Activated CD4-positive, alpha-beta T cell treated with anti-CD3 and anti-CD28 coated beads for 48 hours (primary cell): ENCODE measurements at places on chromosomes 3 and 15.

DNA sequence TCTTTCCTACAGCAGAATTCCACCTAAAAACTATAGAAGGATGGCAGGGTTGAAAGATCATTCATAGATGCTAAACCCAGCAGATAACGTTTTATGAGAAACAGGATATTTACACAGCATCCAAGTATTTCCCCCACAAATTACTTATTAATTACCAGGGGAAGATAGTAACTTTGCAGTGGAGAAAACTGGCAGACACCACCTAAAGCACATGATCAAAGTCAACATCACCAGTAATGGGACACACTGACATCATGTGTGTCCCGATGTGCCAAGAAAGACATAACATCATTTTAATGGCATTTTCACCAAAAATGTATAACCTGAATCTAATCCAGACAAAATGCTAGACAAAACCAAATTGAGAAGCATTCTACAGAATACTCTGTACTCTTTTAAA is 220.4 kb upstream of the THBS1 start:
- DNase-seq = no peak

GRCh38 chr15:97729270-97729669 is 231.2 kb upstream of the ARRDC4 start:
- no peak for DNase-seq

GRCh38 chr15:92121047-92121446 is 267.5 kb downstream of the SLCO3A1 start:
- DNase-seq = no peak

DNA sequence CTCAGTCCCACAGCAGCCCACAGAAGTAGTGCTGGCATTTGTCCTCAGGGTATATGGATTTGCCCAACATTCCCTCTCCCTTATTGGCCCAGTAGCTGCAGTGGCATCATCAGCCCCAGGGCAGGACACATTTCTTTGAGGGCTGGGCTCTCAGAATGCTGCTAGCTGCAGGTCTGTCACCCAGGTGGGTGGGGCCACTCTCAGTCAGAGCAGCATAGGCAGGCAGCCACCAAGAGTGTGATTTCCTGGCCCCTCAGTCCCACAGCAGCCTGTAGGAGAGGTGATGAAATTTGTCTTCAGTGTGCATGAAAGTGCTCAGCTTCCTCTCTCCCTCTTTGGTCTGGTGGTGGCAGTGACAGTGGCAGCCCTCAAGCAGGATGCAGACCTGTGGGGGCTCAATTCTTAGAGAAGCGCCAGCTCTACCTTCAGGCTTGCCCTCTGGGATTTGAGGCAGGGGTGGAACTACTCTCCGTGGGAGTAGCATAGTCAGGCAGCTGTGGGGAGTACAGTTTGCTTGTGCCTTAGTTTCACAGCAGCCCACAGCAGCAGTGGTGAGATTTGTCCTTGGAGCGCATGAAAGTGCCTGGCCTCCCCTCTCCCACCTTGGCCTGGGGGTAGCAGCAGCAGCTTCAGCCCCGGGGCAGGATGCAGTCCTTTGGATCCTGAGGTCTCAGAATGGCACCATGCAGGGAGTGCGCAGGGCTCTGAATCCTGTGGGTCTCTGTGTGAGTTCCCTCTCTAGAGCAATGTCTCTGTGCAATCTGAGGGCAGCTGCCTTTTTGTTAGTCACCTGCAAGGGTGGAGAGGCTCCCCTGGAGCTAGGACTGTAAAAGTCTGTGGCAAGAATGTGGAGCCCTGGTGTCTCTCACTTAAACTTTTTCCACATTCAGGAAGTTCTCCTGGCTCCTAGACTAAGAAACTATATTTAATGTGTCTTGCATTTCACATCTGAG is 1229.1 kb downstream of the ROBO2 start:
- DNase-seq = no peak

GRCh38 chr3:81872566-81872965 is 111.1 kb upstream of the GBE1 start:
- DNase-seq = no peak

- DNase-seq = no peak
Measured at GRCh38 chr3:177569875-177570657, 372.8 kb upstream of the TBL1XR1 start.

- DNase-seq = no peak
Measured at GRCh38 chr3:194431554-194431953, 32.5 kb upstream of the GP5 start.

- no peak for DNase-seq
Measured at GRCh38 chr15:94523873-94524272, 292.5 kb downstream of the MCTP2 start.

DNA sequence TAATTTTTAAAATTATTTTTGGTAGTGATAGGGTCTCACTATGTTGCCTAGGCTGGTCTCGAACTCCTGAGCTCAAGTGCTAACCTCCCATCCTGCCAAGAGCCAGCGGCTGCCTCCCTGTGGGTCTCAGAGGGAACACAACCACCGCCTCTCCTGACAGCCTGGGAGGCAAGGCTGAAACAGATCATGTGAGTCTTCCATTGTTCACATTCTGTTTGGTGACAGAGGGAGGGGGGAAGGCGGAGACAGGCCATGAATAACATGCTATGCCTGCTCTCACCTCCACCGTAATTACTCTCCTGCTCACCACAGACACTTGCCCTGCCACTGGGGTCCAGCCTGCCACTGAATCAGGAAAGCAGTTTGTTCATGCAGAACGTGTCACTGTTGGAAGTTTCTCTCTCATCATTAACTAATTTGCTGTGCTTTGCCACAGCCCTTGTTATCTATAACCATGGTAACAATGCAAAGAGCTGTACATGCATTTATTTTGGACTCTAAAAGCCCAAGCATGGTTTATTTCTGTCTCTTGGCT is 78.4 kb upstream of the RASGRF1 start:
- no peak for DNase-seq

- DNase-seq = no peak
Measured at GRCh38 chr3:66149269-66149668, 71.5 kb upstream of the SLC25A26 start.

- peak; percentile 21 for DNase-seq
Measured at GRCh38 chr15:48507416-48508065, 138.0 kb downstream of the FBN1 start.

DNA sequence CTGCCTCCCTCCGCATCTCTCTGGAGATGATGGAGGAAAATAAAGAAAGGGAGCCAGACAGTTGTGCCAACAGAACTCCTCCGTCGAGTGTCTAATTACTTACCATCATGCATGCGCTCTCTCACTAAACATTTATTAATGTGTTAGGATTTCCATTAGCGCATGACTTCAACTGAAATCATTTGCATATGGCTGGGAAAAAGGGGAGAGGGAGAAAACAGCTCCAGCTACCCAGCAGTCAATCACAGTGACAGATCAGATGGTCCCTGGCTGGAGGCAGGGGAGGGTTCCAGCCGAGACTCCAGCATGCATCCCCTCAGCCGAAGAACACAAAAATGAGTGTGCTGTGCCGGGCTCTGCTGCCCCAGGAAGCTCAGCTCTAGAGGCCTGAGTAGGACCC is 6.8 kb upstream of the RHO start:
- no peak for DNase-seq

DNA sequence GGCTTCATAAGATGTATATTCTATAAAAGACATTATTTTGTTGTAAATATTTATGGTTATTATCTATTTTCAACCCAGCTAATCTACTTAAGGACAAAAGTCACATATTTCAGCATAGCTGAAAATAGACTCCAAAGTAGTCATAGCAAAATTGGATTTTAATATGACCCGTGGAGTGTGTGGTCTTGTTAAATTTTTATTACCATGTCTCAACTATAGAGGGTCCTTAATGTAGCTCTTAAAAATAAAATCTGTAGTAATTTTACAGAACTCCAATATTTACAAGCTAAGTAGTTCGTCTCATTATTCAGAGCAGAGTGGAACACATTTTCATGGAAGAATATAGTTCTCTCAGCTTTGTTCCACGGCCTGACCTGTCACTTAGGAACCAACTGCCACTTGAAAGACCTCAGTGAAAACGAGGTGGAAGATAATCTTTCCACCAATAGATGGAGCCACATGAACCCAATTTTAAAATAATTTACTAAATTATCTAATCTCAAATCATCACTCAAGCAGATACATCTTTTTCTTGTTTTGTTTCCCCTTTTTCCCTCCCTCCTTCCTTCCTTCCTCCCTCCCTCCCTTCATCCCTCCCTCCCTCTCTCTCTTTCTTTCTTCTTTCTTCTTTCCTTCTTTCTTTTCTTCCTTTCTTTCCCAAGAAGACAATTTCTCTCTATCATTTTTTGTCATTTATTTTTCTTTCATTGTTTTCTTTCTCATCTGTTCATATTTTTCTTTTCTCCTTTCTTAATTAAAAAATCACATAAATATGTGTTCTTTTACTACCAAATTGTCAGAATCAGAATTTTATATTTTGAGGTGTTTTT is 97.2 kb downstream of the CLDN1 start:
- no peak for DNase-seq

DNA sequence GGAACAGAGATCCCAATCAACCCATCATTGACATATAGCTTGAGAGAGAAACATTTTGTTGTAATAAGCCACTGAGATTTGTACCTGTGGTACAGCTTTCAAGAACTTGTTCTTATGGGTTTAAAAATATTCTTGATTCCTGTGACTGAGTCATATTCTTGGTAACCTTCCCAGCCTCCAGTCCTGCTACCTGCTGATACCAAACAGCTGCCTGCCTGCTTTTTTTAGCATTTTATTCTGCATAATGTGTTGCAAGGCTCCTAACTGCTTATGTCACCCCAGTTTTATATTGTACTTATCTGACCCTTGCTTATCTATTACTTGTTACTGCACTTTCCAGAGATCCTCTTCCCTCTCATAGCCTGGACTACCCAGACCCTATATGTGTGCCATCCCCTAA is 349.3 kb upstream of the SOX2 start:
- no peak for DNase-seq

DNA sequence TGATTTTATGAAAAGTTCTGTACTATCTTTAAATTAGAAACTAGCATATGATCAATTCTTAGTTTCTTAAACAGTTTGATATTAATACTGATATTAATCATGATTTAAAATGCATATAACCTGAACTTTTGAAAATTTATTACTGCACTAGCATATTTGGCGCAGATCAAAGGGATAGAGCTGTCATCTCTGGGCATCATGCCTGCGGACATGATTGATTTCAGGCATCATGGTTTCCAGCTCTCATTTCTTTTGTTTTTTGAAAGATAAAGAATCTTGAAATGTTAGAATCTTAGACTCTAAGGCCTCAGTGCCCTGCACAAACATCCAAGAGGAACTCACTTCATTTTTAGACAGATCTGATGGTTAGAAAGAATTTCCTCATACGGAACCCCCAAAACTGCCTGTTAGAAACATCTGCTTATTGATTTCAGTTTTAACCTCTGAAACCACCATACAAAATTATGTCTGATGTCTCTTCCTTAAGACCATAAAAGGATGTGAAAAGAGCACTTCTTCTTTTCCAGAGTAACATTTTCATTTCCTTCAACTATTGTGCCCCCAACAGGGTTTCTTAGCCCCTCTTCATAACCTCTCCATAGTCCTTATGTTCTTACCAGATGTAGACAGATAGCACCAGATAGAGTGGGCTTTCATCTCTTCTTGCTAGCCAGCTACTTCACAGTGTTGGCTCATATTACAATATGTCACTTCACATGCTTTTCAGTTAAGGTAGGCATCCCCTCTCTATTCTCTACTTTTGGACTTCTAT is 110.8 kb downstream of the BBX start:
- no peak for DNase-seq

DNA sequence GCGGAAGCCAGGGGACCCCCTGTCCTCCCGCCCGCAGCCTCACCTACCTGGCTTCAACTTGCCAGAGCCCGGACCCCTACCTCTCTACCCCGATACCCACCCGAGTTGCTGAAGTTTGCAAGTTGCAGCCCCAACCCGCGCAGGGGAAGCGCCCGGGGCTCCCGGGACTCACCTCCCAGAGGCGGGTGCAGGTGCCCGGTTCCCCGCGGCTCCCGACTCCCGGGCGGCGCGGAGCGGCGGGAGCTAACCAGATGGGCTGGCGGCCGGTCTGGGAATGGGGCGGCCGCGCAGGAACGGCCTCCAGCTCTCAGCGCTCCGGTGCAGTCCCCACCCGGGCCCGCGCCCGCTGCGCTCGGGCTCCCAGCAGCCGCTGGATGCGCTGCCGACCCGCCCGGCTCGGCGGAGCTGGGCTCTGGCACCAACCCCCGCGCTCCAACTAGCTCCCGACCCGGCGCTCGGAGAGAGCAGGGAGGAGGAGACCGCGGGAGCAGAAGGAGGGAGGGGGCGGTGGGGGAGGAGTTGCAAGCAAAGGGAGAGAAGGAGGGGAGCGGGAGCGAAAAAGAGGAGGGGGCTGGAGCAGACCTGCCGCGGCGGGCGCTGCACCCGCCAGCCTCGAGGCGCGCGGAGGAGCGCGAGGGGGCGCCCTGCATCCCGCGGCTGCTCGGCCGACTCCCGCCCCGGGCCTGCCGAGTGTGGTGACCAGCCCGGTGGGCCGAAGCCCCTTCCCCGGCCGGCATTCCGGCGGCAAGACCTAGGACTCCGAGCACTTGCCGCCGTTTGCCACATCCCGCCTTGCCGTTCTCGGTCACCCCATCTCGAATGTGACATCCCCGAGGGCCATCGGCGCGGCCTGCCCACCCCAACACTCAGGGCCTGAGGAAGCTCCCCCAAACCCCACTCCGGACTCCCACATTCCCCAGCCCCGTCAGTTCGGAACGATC is at the start of gene SEMA5B:
Gene SEMA5B (minus strand): TSS at position 472 of the 941 bp plus-strand sequence. CDS start 66,500 bp downstream, outside the sequence.
- peak; percentile 13 for DNase-seq

GRCh38 chr15:68479406-68479805 is 47.4 kb upstream of the ITGA11 start:
- DNase-seq = no peak

- no peak for DNase-seq
Measured at GRCh38 chr3:172876297-172876696, 125.8 kb downstream of the ECT2 start.

DNA sequence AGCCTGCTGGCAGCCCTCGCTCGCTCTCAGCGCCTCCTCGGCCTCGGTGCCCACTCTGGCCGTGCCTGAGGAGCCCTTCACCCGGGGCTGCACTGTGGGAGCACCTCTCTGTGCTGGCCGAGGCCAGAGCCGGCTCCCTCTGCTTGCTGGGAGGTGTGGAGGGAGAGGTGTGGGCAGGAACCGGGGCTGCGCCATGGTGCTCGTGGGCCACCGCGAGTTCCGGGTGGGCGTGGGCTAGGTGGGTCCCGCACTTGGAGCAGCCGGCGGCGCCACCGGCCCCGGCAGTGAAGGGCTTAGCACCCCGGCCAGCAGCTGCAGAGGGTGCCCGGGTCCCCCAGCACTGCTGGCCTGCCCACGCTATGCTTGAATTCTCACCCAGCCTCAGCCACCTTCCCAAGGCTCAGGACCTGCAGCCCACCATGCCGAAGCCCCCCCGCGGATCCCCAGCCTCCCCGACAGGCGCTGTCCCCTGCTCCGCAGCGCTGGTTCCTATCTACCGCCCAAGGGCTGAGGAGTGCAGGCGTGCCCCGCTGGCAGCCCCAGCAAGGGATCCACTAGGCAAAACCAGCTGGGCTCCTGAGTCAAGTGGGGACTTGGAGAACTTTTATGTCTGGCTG is 863.3 kb downstream of the IGSF11 start:
- no peak for DNase-seq

- no peak for DNase-seq
Measured at GRCh38 chr3:33942483-33943150, 144.2 kb downstream of the PDCD6IP start.
